ENCODE measurements at places on chromosomes 3 and 15.

DNA sequence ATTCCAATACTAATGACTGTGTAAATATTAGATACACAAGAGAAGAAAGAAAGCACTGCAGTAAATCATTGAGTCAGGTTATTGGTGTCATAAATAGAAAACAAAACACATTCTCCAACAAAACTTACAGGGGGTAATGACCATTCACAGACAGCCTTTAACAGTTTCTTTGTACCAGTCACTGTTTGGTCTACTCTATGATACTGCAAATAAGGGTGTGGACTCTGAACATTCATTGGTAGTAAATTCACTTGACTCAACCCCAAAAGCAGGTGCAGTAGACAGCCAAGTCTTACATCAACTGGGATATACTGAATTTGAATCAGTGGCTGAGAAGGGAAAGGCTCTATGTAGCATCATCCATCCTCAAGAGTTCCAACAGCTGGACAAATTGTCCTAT is 463.5 kb downstream of the FOXP1 start:
- no peak for DNase-seq

DNA sequence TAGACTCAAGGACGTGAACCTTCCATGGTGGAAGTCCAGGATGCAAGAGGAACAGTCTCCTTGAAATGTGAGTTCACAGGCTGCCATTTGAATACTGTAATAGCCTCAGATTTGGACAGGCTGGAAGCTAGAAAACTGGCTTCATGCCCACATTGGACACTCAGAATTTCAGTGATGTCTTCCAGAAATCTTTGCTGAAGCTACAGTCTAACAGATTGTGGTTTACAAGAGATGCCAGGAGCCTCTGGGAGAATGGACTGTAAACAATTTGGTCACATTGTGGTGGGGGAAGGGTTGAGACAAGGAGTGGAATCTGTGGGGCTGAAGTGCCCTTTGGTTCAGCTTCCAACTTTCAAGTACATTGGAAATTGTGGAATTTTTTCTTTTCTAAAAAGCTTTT is 252.0 kb upstream of the PROK2 start:
- DNase-seq, result no peak

GRCh38 chr3:18124501-18124900 is 300.6 kb downstream of the SATB1 start:
- no peak for DNase-seq

DNA sequence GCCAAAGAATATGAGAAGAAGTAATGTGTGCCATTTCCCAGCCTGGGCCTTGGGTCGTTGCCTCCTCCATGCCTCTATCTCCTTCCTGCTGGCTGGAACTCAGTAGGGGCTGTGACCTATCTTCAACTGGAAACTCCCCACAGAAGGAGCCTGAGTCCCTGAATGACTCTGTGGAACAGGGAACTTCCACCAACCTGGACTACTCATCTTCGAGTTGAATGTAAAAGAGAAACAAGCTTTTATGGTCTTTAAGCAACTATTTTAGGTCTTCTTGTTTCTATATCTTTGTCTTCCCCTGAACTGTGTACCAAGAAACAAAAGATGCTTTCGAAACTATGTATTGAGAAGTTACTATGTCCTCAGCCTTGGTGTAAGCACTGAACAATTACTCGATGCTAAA is 355.3 kb upstream of the NR2F2 start:
- no peak for DNase-seq

DNA sequence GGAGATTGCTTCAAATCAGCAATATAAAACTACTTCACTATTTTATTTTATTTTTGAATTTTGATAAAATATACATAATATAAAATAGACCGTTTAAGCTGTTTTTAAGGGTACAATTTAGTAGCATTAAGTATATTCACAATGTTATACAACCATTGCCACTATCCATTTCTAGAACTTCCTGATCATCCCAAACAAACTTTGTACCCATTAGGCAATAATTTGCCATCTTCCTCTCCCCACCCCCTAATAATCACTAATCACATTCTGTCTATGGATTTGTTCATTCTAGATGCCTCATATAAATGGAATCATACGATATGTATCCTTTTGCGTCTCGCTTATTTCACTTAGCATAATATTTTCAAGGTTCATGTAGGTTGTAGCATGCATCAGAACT is 28.9 kb downstream of the FANCD2 start:
- no peak for DNase-seq

GRCh38 chr3:57910990-57911389 is 97.2 kb upstream of the FLNB start:
- DNase-seq, result peak; percentile 5

DNA sequence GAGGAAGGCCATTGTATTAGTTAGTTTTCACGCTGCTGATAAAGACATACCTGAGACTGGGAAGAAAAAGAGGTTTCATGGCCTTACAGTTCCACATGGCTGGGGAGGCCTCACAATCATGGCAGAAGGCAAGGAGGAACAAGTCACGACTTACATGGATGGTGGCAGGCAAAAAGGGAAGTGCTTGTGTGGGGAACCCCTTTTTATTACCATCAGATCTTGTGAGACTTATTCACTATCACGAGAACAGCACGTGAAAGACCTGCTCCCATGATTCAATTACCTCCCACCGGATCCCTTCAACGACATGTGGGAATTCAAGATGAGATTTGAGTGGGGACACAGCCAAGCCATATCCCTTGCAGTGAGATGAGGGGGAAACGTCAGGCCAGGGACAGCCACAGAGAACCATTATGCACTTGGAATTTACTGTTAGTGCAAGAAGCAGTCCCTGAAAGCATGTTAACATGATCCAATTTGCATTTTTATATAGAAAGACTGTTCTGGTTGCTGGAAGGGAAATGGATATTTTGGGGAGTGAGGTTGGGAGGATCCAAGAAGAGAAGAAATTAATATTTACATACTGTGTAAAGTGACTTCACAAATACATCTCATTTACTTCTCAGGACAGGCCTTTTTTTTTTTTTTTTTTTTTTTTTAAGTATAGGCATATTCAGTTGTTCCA is 87.1 kb downstream of the ARNT2 start:
- DNase-seq, result no peak

- DNase-seq, result no peak
These were observed 157.2 kb upstream of the IL12A start for GRCh38 chr3:159831466-159831865.

DNA sequence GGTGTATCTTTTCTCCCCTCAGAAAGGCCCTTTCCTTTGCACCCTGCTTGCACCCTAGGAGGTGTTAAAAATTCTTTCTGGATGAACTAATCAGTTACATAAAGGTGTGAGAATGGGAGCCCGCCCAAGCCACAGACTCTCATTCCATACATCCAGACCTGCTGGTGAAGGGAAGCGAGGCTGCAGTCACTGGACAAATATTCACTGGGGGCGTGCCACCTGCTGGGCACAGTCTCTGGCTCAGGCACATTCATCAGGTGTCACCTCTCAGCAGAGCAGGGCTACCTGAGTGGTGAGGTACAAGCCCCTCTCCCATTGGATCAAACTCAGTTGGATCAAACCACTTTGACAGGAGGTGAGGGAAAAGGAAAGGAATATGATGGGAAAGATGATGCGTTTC is 52.0 kb downstream of the NTRK3 start:
- no peak for DNase-seq

GRCh38 chr3:61371123-61371522 is 119.9 kb upstream of the FHIT start:
- no peak for DNase-seq

GRCh38 chr3:126551839-126552687 is 6.7 kb downstream of the C3orf22 start:
- no peak for DNase-seq

DNA sequence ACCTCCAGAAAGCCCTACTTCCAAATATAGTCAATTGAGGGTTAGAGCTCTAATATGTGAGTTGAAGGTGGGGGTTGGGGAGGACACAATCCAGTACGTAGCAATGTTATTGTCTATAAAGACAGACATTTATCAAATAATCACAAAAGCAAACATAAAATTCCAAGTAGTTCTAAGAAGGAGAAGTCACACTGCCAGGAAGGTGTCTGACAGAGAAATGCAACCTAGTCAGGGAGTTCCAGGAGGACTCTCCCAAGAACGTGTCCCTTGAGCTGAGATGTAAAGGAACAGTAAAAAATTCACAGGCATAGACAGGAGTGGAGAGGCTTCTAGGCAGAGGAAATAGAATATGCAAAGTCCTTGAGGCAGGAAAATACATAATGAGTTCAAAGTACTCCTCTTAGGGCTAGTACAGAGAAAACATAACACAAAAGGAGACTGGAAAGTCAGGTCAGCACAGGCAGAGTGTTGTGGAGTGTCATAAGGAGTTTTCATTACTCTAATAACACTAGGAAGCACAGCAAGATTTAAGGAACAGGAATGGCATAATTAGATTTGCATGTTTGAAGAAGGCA is 277.6 kb upstream of the STT3B start:
- no peak for DNase-seq

GRCh38 chr15:45670511-45670910 is 35.7 kb downstream of the SQOR start:
- no peak for DNase-seq

- DNase-seq, result no peak
These were observed 30.8 kb upstream of the ARF4 start for GRCh38 chr3:57627976-57628375.

GRCh38 chr15:52338058-52338457 is 42.5 kb upstream of the MYO5C start:
- DNase-seq, result no peak

- DNase-seq, result peak; percentile 26
These were observed 13.2 kb downstream of the TM4SF4 start for GRCh38 chr3:149487598-149488197.

DNA sequence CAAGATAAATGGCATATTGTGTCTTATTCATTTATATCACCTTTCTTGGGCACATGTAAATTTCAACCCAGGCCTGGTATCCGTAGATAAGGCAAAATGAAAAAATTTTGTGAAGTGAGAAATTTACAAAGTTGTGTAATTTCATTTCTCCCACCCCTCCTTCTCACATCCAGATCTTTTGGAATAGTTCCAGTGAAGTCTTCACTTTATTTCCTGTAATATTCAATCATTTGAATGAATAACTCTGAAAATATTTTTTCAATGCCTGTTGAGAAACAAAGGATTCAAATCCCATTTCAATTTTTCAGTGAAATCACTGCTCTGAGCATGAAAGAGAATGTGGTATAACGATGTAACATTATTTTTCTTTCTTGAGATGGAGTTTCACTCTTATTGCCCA is 53.4 kb downstream of the BTLA start:
- DNase-seq, result no peak

DNA sequence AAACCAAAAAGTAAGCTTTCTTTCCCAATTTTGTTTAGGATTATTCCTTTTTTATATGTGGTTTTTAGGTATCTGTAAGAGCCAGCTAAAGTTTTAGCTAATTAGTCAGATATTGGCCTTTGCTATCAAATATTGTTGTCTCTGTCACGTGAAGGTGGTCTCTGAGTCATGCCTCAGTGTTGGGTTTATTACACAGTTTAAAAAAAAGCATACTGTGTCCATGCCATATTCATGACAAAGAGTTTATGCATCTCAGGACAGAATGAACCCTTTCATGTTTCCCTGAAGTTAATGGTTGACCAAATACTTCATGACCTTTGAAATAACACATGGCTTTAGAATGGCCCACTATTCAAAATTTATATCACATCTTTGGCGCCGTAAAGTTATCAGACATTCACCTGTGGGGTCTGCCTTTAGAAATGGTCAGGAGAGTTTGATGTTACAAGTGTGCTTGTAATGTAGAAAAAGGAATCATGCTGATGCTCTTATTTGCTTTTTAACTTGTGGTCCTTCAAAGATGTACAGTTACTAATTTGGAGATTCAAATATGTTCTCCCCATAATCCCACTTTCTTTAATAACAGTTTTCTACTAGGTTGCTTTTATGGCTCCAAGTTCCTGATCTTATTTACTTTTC is 101.5 kb downstream of the MYRIP start:
- no peak for DNase-seq

DNA sequence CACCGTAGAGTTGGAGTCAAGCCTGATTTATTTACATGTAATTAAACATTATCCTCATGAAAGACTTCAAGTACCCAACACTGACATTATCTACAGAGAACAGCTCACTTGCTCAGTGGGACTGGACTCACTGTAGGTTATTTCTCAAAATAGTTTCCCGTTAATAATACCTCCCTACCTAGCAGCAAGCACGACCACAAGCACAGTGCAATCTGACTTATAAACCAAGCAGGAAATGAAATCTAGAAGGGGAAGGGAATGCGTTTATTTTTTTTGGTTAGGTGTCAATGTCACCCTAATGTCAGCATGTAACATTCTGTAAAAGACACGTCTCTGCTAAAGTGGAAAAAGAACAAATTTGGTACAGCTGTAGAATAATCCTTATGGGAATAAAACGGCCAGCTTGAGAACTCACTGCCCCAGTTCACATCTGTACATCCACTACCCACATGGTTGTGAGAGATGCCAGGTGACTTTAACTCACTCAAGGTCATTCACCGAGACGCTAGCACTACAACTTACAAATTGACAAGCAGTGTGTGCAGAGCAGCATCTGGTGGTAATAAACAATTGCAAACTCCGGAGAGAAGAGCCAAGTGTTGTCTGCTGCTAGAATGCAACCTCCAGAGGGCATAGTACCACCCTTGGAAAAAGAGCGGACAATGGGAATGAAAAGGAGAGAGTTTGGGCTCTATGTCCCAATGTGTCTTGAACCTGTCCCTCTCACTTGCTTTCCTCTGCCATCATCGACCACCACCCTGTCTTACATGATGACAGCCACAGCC is 242.5 kb downstream of the CADPS start:
- no peak for DNase-seq

GRCh38 chr3:23944007-23944783 is 891 bp upstream of the NR1D2 start:
- peak; percentile 1 for DNase-seq

- DNase-seq, result no peak
These were observed 1549.3 kb downstream of the OTOL1 start for GRCh38 chr3:163045945-163046344.

DNA sequence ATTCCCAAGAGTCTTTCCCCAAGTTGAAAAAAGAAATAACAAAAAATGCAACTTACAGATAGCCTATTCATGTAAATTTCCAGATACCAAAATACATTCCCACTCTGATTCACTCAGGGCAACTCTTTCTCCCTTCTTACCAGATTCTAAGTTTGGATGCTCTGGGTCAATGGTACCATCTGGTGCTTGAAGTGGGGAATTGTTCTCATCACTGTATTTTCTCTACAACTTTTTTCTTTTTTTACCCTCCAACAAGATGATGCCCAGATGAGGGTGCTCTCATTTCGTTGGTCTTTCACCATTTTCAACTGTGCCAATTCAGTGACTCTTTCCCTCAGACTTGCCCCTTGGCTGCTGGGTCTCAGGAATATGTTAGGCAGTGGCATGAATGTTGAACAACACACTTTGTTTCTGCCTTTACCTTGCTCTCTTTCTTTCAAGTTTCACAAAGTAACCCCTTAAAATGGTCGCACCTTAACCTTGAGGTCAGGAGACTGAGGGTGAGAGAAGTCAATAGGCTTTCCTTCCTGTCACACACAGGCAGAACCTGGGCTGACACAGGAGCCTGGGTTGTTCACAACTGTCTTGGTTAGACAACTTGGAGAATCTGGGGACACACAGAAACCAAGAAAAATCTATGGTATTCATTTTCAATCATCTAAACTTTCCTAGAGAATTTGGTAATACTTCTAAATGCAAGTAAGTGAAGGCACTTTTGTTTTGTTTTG is 330.7 kb upstream of the SLCO3A1 start:
- DNase-seq, result peak; percentile 44

All from CD4-positive, alpha-beta T cell treated with Interleukin-4 for 4 hours (primary cell).